Immature natural killer cell (primary cell): ENCODE measurements at places on chromosomes 7 and 10.

- no peak for DNase-seq
Measured at GRCh38 chr7:114766041-114766356, 155.9 kb upstream of the MDFIC start.

GRCh38 chr7:110400411-110400810 lies 690.5 kb upstream of the LRRN3 start:
- DNase-seq = no peak

- DNase-seq = no peak
Measured at GRCh38 chr10:52343439-52343838, 29.4 kb downstream of the DKK1 start.

DNA sequence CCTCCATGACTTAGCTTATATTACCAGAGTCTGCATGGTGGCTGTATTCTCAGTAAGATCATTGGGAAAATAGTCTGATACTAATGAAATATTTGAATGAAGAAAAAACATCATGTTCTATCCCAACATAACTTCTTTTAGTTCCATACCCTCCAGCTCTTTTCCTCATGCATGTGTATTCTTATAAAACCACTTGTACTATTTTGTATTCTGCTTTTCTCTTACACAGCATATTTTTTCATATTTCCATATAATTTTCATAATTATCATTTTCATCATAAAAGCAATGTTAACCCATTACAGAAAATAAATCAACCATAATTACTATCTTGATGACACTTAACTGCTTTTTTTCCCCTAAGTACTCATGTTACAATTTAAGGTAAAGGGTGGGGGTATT lies 371.2 kb upstream of the LRGUK start:
- no peak for DNase-seq
